ENCODE measurements at places on chromosomes 11 and 22.

DNA sequence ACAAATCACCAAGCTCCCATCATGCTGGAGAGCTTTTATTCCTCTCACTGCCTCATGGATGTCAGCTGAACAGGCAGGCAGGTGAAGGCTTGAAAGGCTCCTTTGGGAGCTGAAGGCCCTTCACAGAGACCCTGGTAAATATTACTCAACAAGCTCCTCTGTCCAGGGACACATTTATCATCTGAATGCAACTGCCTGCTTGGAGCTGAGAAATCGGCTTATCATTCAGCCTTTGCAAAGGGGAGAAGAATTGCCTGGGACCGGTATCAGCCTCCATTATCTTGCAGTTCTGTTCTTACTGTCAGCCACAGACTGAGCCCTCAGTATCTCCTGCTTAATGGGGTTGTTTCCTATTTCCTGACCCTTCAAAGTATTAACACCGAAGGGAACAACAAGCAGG is 113.8 kb upstream of the PITPNB start:
- DNase-seq: no peak

DNA sequence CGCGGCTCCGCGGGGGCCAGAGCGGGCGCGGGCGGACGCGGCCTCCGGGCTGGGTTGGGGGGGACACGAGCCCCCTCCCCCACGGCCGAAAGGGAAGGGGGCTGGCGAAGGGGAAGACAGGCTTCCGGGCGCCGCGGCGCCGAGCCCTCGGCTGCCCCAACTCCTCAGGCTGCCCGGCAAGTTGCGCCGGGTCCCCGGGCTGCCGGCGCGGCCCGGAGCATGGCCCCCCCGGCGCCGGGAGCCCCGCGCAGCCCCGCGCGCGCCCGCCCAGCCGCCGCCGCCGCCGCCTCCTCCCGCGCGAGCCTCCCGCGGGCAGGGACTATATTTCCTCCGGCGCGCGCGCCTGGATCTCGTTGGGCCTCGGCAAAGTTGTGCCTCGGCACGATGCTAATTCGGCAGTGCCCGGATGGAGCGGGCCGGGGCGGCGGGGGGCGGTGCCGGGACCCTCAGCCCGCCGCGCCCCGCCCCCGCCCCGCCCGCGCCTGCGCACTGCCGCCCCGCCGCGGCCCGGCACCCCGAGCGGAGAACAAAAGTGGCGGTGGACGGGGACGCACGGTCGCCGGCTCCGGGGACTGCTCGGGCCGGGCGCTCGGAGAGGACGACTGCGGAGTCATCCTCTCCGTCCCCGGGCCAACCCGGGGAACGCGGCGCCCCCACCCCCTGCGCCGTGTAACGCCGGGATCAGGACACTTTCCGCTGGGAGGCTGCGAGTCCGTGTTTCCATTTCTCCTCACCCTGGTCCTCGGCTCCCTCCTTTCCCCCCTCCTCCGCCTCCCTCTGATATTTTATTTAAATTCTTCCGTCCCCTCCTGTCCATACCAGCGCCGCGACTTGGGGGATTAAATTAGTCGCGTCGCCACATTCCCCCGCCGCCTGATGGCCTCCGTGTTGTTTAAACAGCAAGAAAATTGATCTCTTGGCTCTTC is at the start of gene PHF21B:
Gene PHF21B, minus strand, starts transcription at position 400 of the 926 bp plus-strand sequence. CDS start 456 bp downstream, outside the sequence.
- no peak for DNase-seq

DNA sequence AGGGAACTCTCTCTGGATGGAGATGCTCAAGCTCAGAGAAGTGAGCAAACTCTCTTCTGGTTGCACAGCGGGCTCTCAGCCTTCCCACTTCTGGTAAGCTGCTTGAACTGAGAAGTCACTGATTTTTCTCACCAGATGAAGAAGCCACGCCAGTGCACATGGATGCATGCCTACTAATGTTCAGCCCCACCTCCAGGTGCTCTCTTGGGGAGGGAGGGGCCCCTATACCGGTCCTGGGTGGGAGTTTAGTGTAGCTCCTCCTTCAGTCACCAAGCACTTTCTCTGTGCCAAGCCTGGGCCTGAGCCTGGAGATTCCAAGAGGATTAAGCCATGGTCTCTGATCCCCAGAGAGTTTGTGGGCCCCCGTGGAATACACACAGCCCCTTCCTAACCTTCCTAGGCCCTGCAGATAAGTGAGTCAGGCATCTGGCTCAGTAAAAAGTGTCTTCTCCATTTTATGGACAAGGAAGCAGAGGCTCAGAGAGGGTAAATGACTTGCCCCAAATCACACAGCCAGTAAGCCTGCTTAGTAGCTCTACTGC is 142.2 kb downstream of the ST3GAL4 start:
- DNase-seq: no peak

DNA sequence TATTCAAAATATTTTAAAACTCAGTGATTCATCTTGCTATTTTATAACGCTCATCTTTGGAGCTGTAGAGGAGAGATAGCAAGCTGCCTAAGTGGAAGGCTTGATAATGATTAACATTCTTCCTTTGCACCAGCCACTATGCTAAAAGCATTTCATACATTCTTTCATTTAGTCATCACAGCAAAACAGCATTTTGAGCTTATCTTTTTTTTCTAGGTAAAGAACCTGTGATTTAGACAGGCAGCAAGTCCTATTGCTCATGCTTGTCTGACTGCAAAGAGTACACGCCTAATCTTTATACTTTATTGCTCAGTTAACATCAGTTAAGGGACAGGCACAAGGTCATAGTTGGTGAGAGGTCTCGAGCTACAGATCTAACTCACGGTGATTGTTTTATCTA is 713.1 kb upstream of the ARHGAP42 start:
- no peak for DNase-seq

- DNase-seq: no peak
Observed at GRCh38 chr11:41051919-41052635, 407.4 kb downstream of the LRRC4C start.

- DNase-seq: no peak
Observed at GRCh38 chr22:38284042-38284402, 11.2 kb upstream of the TMEM184B start.

- DNase-seq: no peak
Observed at GRCh38 chr11:76408171-76408965, 27.2 kb downstream of the GVQW3 start.

- DNase-seq: no peak
Observed at GRCh38 chr22:20863366-20863765, 4.6 kb downstream of the SNAP29 start.

- DNase-seq: no peak
Observed at GRCh38 chr11:130218501-130219070, 59.0 kb downstream of the ST14 start.

GRCh38 chr11:108414958-108415357 is 52.4 kb downstream of the C11orf65 start:
- no peak for DNase-seq

- peak; percentile 45 for DNase-seq
Observed at GRCh38 chr11:96134602-96135001, 208.4 kb downstream of the MAML2 start.

DNA sequence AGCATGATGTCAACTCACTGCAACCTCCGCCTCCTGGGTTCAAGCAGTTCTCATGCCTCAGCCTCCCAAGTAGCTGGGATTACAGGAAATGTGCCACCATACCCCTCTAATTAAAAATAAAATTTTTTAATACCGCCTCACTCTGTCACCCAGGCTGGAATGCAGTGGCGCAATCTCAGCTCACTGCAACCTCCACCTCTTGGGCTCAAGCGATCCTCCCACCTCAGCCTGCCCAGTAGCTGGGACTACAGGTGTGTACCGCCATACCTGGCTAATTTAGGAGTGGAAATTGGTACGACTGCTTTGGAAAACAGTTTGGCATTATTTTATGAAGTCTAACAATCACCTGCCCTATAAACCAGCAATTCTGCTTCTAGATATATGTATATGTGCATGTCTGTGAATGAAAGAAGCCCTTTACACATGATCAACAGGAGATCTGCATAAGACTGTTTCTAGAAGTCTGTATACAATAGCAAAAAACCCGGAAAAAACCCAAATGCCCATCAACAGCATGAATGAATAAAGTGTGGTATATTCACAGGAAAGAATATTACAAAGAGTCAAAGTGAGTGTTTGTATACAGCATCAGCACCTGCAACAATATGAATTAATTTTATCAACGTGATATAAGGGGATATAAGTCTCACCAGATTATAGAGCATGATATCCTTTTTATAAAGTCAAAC is 16.0 kb downstream of the SLC35F2 start:
- no peak for DNase-seq

- DNase-seq: no peak
Observed at GRCh38 chr11:132551016-132551415, 981.3 kb downstream of the OPCML start.

DNA sequence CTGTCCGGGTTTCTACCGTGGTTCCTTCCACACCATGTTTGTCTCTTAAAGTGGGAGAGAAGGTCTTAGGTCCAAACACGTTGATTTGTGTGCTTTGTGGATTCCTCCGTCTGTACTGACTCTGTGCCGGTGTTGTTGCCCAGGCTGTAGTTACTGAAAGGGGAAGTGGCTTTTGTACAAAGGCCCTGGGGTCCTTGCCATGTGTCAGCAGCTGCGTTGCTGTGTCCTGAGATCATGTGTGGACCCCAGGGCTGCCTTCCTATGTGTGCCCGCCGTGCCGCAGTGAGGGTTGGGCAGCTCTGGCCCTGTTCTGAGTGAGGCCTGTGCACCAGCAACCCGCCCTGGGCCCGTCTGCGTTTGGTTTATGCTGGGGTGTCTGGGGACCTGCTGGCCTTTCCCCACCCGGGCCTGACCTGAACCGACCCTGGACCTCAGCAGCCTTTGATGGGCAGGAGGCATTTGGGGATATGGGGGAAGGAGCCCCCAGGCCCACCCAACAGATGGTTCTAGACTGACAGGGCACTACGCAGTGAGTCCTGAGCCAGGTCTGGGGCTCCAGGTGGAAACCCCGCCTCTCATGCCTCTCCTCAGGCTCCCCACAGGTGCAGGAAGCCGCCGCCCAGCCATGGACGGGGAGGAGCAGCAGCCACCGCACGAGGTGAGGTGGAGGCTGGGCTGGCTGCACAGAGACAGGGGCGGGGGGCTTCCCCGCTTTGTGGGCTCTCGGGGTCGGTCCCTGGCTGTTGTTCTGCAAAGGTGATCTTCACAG is 6.9 kb downstream of the TRABD start:
- peak; percentile 79 for DNase-seq

DNA sequence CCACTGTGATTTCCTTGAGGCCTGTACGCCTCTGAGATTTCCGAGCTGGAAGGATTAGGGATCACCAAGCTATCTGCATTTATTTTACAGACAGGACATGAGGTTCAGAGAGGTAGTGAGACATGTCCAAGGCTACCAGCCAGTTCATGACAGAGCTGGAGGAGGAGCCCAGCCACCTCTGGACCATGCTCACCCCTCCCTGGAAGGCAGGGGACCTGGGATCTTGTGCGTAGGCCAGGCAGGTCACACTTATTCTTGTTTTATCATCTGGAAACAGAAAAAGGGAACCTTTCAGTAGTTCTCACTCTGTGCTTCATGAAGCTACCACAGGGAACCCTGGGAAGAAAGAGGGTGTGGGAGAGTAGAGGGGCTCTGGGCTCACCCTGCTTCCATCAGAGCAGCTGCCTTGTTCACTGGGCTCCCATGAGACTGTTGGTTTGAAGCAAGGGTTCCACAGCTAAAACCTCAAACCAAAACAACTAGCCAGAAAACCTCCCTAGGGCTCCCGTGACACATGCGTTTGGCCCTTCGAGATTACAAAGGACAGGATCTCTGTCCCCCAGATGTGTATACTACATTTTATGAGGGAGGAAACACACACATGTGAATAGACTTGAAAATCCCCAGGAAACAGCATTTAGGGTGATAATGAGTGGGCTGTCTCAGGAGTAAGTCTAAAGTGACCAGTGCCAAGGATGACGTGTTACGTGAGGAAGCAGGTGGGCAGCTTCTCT is 106.4 kb downstream of the DSCAML1 start:
- DNase-seq: no peak

GRCh38 chr22:20013382-20013871 is 3.2 kb downstream of the ARVCF start:
- DNase-seq: peak; percentile 37

- no peak for DNase-seq
Observed at GRCh38 chr11:125086633-125087296, 23.7 kb downstream of the SLC37A2 start.

Measured in naive B cell (primary cell).